NCI-H748 treated with DMSO at 0.1 percent for 48 hours (cell line): ENCODE measurements at places on chromosomes 12 and 14.

DNA sequence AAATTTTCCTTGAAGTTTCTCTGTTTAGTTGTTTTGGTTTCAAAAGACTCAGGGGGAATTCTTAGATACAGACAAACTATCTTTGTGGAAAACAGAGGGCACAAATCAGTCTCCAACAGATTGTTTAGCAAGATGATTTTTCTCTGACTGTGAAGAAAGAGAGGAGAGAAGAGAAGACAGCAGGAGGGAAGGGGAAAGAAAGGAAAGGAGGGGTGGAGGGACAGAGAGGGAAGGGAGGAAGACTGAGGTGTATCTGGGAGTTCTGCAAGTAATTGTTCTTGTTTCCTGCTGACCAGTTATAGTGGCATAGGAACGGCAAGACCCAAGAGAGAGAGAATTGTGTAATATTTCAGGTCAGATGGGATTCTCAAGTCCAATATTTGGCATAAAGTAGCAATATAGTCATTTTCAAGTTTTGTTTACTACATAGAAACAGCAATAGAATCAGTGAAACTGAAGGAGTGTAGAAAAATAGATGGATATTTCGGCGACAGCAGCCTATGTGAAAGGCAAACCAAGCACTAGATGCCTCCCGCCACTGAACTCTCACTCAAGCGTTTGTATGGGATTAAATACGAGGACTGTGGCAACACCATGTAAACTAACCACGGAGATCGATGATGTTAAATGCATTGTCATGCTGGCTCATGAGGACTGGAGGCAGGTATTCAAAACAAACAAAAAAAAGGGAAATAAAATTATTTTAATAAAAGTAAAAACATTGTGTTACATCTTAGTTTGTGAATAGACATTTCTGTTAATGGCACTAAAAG lies 342.5 kb downstream of the SLC16A7 start:
- no peak for DNase-seq

- DNase-seq: no peak
Observed at GRCh38 chr12:47896022-47896421, 8.8 kb downstream of the VDR start.

- DNase-seq: no peak
Observed at GRCh38 chr12:128442096-128442495, 175.1 kb downstream of the TMEM132C start.

- DNase-seq: peak; percentile 4
Observed at GRCh38 chr12:27305673-27306456, 26.8 kb upstream of the BMAL2 start.

GRCh38 chr12:77131977-77132490 lies 66.7 kb upstream of the E2F7 start:
- peak; percentile 26 for DNase-seq

DNA sequence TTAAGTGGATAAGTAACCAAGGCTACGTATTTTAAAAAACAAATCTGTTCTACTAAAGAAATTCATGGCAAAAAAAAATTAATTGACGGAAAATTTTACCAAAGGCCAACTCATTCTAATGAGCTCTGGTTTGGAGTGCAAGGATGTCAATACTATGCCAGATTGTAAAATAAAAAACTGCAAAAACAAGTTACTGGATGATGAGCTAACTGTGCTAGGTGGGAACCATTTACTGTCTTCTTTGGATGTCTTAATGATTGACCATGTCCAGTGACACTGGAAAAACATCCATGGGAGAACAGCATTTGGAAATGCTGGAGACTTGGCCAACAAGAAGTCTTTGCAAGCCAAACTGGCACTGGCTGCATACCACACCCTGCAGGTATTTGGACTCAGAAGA lies 41.6 kb downstream of the KITLG start:
- no peak for DNase-seq

- DNase-seq: no peak
Observed at GRCh38 chr14:23181946-23182345, 1.5 kb downstream of the SLC7A8 start.

DNA sequence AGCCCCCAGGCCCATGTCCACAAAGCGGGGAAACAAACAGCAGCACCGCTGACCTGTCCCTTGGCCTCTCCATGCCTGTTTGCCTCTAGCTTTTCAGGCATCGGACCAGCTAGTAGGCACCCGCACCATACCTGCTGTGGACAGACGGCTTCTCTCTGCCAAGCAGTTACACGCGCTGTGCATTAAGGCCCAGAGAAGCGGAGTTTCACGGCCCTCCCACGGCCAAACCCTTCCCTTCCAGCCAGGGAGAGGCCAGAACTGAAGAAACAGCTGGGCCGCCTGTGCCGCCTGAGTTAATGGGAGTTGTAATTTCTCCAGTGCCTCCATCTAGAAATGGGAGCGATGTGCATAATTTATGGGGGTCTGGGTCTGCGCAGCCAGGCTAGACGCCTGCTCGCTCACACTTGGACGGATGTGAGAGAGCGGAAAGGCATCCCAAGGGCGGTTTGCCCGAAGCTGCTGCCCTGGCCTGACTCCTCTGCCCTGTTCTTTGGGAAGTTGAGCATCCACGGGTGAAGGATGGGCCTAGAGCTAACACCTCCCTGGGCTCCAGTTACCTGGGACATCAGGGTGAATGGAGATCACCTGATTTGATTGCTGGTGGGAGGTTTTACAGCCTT lies 89.7 kb upstream of the BCL11B start:
- no peak for DNase-seq

GRCh38 chr14:35292770-35293561 lies 784 bp downstream of the PSMA6 start:
- no peak for DNase-seq

DNA sequence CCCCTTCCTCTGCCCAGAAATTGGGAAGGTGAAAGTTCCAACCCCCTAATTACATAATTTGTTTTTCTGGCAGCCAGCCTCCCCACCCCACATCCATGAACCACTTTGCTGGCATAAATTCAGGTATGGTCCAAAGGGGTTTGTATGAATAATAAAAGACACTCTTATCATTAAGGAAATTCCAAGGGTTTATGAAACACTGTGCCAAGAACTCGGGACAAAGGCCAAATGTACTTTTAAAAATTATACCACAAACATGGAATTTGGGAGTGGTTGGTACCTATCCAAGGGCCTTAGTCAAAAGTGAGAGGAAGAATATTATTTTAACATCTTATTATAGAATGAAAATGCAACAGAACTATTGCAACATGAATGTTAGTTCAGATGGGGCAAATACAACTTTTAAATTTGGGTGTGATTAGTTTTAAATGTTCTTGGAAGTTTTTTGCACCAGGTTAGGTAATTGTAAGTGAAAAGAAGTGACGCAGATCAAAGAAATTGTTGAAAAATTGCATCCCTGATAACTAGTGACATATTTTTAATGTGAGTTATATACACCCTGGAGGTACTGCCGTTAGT lies 217.8 kb downstream of the TMEM117 start:
- no peak for DNase-seq

- DNase-seq: no peak
Observed at GRCh38 chr12:55931780-55932550, 1.0 kb downstream of the DGKA start.

- DNase-seq: no peak
Observed at GRCh38 chr12:131852551-131853299, 24.5 kb downstream of the MMP17 start.

DNA sequence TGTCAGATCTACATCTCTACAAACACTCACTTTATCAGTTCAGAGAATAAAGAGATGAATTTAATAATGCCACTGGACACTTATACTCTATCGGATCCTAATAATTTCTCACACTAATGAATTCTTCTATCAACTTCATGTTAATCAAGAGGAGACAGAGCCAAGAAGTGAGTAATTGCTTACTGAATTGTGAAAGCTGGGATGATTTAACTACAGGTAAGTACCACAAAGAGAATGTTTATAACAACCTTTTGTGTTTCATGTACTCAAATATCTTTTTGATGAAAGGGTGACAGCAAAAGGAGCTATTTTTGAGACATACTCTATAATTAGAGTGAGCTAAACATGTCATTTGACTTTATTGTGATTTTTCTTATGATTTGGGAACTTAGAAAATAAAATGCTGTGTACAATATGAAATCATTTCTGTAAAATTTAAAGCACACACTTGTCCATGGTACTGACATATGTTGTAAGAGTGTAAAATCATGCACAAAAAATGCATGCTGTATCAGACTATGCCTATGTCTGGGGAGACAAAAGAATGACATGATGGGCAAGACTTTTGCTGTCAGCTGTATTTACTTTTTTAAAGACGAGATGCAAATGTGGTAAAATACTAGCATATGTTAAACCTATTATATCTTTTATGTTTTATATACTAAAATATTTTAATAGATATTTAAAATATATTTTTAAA lies 361.2 kb downstream of the CCER1 start:
- DNase-seq: no peak

- DNase-seq: peak; percentile 79
Observed at GRCh38 chr14:28656704-28657255, 109.8 kb upstream of the FOXG1 start.

GRCh38 chr14:24713404-24713803 lies 79.4 kb upstream of the GZMB start:
- no peak for DNase-seq

DNA sequence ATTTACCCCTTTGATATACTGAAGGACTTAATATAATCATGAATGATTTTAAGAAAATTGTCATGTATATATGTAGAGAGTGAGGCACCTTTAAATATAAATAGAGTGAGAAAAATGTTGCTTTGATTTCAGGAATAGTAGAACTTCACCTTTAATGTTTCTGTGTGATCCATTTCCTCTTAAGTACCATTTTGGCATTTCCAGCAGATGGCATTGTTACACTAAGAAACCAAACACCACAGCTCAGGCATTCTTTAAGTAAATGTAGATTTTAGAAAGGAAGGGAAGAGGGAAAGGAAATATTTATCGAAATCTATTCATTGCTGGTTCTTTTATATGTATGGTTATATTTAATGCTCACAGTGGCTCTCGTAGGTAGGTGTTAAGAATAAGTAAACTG lies 556.7 kb upstream of the FBXO33 start:
- DNase-seq: peak; percentile 47
